OCI-M1 (cell line): ENCODE measurements at places on chromosomes 13 and 19.

DNA sequence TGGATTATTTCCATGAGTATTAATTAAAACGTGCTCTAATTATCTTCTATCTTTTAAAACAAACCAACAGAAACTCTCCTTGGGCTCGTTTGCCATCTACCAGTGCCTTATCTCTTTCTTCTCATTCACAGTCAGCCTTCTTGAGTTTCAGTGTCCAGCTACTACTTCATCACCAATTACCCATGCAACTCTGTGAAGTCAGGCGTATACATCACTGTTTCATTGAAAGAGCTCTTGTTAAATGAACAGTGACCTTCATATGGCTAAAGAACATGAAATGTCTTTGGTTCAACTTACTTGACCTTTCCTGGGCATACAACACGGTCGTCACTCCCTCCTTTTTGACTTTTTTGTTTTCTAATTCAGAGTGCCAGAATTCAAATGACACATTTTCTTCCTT is 5.2 kb upstream of the IFT88 start:
- no peak for DNase-seq

DNA sequence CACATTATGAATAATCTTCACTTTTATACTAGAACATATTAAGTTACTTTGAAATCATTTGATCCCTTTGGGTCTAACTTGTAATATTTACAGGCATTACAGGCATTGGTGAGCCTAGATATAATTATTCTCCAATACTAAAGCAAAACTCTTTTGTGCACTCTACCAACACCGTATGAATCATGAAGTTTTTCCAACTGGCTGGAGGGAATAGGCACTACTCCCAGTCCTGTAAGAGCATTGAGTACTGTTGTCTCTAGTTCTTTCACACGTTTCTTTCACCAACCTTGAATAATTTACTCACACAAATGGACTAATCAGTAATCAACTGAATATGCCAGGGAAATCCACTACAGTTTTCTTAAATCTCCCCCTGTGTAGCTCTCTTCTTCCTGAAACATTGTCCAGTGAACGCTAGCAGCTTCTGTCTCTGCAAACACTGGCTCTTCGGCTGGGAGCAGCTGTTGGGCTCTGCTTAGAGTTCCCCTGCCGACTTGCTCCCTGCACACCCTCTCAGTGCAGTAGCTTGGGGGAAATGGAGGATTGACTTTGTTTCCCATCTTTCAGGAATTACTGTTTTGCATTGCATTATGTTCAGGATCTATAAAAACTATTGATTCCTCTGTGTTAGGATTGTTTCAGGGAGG is 476.7 kb downstream of the RFC3 start:
- DNase-seq = peak; percentile 17

- peak; percentile 51 for DNase-seq
These were observed 1.5 kb downstream of the DOCK9 start for GRCh38 chr13:98976338-98976737.

- no peak for DNase-seq
These were observed at the start of gene GPR18 for GRCh38 chr13:99258210-99258860. Gene GPR18, minus strand, starts transcription at chr13:99258379. Its CDS starts 2,507 bp downstream, at chr13:99255872.

DNA sequence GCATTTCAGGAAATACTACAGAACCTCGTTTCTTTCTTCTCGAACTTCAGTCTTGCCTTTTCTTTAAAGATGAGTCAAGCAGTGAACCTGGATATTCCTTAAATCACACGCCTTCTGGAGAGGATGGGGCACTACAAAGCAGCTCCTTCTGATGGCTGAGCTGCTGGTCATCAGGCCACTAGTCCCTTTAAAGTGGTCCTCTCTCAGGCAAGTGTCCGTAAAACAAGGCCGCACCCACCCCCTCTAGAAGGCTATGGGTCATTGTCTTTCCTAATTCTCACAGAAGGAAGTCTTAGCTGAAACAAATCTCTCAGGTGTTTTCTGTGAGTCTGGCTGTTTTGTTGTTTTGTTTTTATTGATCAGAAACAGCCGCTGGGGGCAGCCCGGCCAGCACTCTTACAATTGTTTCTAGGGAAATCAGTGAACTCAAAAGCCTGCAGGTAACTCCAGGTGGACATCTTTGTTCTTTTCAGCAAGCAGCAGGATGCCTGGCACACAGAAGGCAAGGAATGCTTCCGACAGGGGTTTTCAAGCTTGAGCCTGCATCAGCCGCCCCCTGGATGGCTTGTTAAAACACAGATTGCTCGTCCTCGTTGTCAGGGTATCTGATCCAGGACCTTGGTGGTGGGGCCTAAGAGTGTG is 45.4 kb downstream of the MBNL2 start:
- DNase-seq = no peak

GRCh38 chr13:106318941-106319411 is 216.5 kb downstream of the EFNB2 start:
- peak; percentile 15 for DNase-seq

DNA sequence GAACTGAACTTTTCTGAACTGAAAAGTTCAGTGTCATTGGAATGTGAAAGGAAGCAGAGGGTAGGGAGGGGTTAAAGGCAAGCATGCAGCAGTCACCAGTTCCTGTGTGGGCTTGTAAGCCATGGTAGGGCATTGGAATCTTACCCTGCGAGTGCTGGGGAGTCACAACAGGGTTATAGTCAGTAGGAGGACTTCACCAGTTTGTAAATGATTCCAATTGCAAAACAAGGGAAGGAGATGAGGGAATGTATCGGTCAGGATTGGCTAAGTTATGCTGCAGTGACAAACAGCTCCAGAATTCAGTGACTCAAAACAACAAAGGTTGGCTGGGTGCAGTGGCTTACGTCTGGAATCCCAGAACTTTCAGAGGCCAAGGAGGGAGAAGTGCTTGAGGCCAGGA is 12.8 kb downstream of the LYPD3 start:
- DNase-seq = no peak

- no peak for DNase-seq
These were observed 610.2 kb downstream of the SLITRK1 start for GRCh38 chr13:83272076-83272475.

GRCh38 chr19:8826371-8826770 is 5.7 kb downstream of the ZNF558 start:
- DNase-seq = no peak

GRCh38 chr13:58879114-58879513 is 1247.6 kb downstream of the PCDH17 start:
- DNase-seq = no peak

GRCh38 chr13:98722958-98723357 is 29.5 kb downstream of the SLC15A1 start:
- DNase-seq = no peak

GRCh38 chr13:97528518-97528917 is 94.5 kb downstream of the RAP2A start:
- no peak for DNase-seq
